ENCODE measurements at places on chromosomes 1 and 21.

- DNase-seq: no peak
Observed at GRCh38 chr1:26608895-26609294, 79.3 kb downstream of the RPS6KA1 start.

- DNase-seq: no peak
Observed at GRCh38 chr1:57296726-57297250, 127.1 kb downstream of the DAB1 start.

DNA sequence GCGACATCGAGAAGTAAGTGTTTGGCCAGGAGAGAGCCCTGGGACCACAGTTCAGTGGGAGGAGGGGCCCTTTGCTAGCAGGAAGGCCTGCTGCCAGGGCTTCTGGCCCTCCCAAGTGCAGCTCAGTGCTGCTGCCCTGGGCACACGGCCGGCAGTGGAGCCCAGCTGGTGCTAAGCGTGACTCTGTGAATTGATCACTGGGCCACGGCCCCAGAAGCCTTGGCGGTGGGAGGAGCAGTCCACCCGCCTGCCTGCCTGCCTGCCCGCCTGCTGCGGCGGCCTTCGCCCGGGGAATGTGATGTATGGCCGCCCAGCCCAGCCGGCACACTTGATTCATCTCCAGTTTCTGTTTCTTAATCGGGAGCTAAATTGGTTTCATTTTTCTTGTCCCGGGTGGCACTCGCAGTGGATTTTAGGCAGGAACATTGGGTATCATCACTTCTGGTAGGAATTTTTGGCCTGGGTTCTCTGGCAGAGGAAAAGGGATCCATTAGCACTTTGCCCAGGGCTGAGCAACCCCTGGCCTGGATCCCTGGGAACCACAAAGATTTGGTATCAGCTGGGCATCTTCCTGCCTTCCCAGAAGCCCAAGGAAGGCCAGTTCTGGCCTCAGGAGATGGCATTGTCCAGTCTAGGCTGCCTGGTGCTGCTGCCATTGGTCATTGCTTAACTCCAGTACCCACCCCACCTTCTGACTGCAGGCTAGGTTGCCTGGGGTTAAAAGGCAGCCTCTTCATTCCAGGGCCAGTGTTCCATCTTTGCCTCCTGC, 28.6 kb downstream of the TMEM53 start:
- DNase-seq: no peak

- DNase-seq: no peak
Observed at GRCh38 chr1:198893141-198893540, 254.3 kb downstream of the PTPRC start.

- no peak for DNase-seq
Observed at GRCh38 chr1:99472893-99473292, 173.0 kb upstream of the PALMD start.
